Right cardiac atrium (tissue), 5 donors: ENCODE measurements at places on chromosomes 2 and 18. TPM values are rescaled to one million over a fixed set of nuclear protein-coding genes. Genes with fewer than 3 reads are reported as not detected.

The KCNJ13 gene
- total RNA-seq = not detected

GRCh38 chr2:150413366-150413765, 74.1 kb downstream of the RND3 start:
- DNase-seq = no peak

The RBM43 gene
- 2.2 TPM for total RNA-seq

GRCh38 chr2:12965540-12966269, 249.0 kb downstream of the TRIB2 start:
- no peak for DNase-seq

GRCh38 chr2:28129955-28130695, 239.6 kb downstream of the BABAM2 start:
- no peak for DNase-seq

The ADGRF3 gene
- not detected for total RNA-seq

The FAM228B gene
- total RNA-seq = 50.1 TPM

The TM4SF20 gene
- total RNA-seq = not detected

DNA sequence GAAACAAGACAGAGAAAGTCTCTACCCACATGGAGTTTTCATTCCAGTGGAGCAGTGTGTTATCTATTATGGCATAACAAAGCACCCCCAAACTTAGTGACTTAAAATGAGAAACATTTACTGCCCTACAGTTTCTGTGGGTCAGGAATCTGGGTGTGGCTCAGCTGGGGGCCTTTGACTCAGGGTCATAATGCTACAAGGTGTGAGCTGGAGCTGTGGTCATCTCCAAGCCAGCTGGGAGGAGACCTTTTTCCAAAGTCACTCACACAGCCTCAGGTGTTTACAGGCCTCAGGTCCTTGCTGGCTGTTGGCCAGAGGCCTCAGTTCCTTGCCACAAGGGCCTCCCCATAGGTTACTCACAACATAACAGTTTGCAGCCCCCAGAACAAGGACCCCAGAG, 169.2 kb downstream of the ETAA1 start:
- DNase-seq = no peak

DNA sequence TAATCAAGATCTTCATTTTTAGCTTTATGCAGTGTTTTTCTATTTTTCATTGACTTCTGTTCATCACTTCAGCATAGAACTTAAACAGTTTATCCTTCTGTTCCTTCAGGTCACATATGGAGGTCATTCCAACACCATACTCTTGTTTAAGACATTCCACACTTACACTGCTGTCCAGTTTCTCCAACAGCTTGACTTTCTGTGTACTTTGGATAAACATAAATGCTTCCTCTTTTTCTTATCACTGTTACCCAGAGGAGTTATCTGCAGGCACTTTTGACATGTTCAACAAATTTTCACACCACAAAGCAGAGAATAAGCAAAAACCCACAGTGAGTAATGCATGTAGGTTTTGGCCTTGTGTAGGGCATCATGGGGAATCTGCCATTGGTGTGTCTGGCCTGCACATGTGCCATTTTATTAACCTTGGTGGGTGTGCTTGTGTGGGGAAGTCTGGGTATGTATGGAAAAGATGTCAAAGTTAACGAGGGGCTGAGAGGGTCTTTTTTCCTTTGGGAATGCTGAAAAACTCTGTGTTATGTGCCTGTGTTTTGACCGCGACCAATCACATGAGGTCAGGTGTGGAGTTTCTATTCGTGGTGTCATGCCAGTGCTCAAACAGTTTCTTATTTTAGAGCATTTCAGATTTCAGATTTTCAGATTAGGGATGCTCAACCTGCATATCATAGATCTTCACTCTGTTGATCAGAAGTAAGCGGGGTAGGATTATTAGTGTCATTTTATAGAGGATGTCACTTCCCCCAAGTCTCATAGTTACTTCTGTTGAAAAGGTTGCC, 53.9 kb upstream of the ACVR1 start:
- DNase-seq = no peak

DNA sequence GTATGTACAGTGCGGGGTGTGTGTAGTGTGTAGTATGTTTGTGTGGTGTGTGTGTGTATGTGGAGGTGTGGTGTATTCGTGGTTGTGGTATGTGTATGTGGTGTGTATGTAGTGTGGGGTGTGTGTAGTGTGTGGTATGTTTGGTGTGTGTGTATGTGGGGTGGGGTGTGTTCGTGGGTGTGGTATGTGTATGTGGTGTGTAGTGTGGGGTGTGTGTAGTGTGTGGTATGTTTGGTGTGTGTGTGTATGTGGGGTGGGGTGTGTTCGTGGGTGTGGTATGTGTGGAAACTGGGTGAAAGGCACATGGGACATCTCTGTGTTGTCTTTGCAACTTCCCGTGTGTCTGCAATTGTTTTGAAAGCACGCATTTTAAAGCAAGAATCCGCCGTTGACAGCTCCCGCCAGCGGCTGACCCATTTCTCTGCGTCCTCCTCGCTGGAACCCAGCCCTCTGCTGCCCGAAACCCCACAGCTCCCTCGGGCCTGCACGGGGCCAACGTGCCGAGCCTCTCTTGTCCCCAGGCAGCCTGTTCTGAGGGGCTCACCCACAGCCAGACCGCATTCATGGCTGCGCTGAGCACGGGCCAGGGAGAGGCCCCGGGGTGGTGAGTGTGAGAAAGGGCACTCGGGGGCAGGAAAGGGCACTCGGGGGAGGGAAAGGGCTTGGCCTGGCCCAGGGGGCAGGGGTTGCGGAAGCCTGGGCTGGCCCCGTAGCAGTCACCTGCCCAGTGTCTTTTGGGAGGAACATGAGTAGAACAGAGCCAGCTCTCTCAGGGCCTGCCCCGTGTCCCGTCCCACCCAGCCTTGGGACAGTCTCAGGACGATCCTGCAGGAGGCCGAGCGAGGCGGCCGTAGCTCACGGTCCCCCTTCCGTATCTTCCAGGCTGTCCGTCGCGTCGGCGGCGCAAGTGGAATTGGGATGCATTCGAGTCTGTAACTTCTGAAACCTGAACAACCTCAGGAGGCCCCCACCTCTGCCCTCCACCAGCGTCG, 61.4 kb downstream of the TWIST2 start:
- DNase-seq = peak; percentile 79

DNA sequence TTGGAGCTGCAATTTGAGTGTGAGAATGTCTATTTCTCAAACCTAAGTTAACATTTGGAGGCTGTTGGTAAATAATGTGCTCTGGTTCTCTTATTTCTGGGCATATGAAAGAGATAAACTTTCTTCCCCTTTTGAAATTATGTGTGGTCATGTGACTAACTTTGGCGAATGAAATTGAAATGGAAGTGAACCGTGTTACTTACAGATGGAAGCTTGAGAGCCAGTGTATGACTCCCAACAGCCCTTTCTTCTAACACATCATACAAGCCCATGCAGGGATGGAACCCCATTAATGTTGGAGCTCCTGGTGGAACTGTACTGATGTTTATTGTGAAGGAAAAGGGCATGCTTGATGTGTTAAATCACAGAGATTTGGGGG, 725.8 kb downstream of the TSN start:
- DNase-seq = no peak

GRCh38 chr2:6506361-6506794, 359.3 kb downstream of the CMPK2 start:
- DNase-seq = no peak

GRCh38 chr2:240401781-240402551, 33.5 kb upstream of the GPC1 start:
- no peak for DNase-seq

- no peak for DNase-seq
Measured at GRCh38 chr2:232879618-232880494, 9.8 kb downstream of the SNORC start.
